ENCODE measurements at places on chromosomes 3 and 15. TPM values are rescaled to one million over a fixed set of nuclear protein-coding genes. Genes with fewer than 3 reads are reported as not detected.

The CHAC1 gene
- 1.8 TPM for total RNA-seq

The CLDN11 gene
- total RNA-seq, result 22.4 TPM

GRCh38 chr15:42932833-42933515 is 12.4 kb upstream of the TTBK2 start:
- no peak for DNase-seq

- DNase-seq, result no peak
Observed at GRCh38 chr3:45496555-45496954, 98.0 kb upstream of the LIMD1 start.

DNA sequence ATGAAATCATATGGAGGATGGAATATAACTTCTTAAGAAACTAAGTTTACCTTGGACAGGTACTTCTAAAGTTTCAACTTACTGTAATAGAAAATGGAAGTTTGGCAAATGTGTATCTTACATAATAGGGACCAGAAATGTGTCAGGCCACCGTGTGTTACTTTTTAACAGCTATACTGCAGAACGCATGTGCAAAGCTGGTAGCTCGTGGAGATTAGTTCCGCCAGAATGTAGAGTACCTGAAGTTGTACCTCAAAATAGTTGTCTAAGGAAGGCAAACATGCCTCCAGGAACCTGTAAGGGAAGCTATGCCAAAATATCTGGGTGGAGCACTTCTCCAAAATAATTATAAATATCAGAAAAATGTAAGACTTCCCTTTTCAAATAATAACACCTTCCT is 920.6 kb downstream of the ROBO1 start:
- DNase-seq, result no peak

The SMCO1 gene
- total RNA-seq, result not detected

- DNase-seq, result no peak
Observed at GRCh38 chr3:21682206-21682605, 68.8 kb downstream of the ZNF385D start.

The EPHB3 gene
- total RNA-seq, result 4.9 TPM

The TNIK gene
- 29.3 TPM for total RNA-seq

DNA sequence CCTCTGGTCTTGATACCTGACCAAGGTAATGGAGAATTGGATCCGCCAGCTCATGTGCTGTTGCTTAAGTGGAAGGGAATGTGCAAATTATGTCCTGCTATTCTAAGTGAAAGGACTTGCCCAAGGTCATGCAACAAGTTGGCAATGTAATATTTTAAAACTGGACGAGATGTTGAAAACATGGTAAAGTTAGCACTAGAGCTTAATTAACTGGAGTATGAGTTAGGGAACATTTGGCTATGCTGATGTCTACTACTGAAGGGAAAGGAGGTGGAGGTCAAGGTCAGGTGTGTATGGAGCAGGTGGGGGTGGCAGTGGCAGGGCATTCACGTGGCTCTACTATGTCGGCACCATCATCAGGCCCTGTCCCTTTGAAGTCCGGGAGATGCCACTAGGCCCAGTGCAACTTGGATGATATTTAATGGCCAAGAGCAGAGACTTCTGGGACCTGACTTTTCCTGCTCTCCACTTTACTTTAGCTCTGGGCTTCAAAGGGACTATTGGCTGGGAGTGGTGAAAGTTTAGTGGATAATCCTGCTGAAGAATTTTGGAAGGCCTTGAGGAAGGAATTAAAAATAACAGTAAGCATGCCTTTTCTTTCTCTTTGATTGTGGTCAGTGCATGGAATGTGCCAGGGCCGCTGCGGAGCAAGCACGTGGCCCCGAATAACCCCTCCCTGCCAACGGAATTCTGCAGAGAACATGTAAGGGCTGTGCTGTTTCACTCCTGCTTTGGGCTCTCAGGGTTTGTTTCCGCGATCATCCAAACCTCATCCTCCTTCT is 14.9 kb downstream of the SMAD3 start:
- peak; percentile 68 for DNase-seq

GRCh38 chr3:45479621-45480035 is 91.3 kb downstream of the LARS2 start:
- DNase-seq, result no peak

GRCh38 chr3:53185761-53186465 is 24.9 kb downstream of the PRKCD start:
- no peak for DNase-seq

DNA sequence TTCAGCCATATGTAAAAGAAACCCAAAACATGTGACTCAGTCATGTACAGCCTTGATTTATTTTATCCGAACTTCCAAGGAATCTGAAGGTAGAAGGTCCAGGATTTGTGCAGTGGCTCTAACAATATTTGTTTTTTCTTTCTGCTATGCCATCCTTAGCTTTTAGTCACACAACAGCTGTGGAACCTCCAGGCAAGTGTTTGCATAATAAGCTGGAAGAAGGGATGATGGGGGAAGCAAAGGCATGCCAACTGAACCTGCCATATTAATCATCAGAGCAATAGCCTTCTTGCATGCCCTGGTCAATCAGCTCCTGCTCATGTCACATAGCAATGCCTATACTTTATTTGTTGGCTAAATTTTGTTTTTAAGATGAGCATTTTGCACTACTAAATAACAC is 444.7 kb upstream of the ARPP21 start:
- DNase-seq, result no peak

DNA sequence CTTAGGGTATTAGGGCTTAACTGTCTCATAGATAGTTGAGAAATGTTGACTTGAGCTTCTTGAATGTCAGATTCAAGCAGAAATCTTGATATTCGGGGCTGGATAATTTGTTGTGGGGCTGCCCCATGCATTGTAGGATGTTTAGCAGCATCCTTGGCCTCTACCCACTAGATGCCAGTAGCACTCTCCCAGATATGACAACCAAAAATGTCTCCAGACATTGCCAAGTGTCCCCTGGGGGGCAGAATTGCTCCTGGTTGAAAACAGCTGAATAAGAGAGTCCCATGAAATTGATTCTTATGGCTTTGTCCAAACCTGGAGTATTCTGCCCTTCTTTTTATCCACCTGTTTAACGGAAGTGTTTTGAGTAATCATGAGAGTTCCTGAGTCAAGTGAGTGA is 15.9 kb upstream of the LCMT2 start:
- DNase-seq, result no peak

The CADM2 gene
- total RNA-seq, result 0.83 TPM

The ARIH2 gene
- 87.4 TPM for total RNA-seq

The ACP3 gene
- 19.9 TPM for total RNA-seq

DNA sequence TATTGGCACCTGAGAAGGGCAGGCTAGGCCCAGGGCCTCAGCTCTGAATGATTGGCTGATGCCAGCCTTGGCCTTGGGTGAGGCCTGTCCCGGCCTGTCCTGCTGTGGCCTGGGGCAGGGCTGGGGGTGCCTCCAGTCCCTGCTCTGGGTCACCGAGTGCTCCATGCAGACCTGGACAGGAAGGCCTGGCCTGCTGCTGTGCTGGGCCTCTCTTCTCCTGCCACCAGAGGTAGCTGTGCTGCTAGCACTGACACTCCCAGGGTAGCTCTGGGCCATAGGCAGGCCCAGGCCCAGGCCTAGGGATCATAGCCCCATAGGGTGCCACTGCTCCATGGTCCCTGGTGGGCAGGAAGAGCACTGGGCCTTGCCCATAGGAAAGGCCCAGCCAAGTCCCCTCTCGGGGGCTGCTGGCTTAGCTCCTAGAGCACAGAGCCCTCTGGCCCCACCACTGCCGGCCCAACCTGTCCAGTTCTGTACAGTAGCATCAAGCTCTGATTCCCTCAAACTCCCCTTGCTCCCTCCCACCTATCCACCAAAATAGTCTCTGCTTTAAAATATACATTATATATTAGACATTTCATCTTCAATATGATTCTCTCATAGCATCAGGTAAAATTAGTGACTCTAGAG is 18.2 kb downstream of the ABTB1 start:
- peak; percentile 62 for DNase-seq

The IL17RC gene
- 27.2 TPM for total RNA-seq

GRCh38 chr3:126571078-126571477 is 12.3 kb upstream of the C3orf22 start:
- DNase-seq, result no peak

DNA sequence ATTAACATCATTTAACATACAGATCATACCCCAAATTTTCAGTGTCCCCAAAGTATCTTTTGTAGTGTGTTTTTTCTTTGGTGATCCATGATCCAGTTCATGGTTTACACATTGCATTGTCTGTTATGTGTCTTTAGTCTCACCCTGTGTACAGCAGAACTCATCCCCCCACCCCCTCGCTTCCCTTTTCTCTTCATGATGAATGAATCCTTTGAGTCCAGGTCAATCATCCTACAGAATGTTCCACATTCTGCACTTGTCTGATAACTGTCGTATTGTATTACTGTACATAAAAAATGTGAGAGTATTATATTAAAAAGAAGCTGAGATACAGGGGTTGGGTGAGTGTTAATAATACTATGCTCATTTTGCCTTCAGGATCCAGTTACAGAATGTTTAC is 14.6 kb upstream of the NIT2 start:
- DNase-seq, result no peak

- DNase-seq, result no peak
Observed at GRCh38 chr3:139088462-139089324, 44.0 kb upstream of the PRR23C start.

GRCh38 chr15:90249203-90249863 is at the start of gene TTLL13:
Gene TTLL13, plus strand, starts transcription at chr15:90249556. Its CDS starts 1,075 bp downstream, at chr15:90250631.
- DNase-seq, result peak; percentile 98

DNA sequence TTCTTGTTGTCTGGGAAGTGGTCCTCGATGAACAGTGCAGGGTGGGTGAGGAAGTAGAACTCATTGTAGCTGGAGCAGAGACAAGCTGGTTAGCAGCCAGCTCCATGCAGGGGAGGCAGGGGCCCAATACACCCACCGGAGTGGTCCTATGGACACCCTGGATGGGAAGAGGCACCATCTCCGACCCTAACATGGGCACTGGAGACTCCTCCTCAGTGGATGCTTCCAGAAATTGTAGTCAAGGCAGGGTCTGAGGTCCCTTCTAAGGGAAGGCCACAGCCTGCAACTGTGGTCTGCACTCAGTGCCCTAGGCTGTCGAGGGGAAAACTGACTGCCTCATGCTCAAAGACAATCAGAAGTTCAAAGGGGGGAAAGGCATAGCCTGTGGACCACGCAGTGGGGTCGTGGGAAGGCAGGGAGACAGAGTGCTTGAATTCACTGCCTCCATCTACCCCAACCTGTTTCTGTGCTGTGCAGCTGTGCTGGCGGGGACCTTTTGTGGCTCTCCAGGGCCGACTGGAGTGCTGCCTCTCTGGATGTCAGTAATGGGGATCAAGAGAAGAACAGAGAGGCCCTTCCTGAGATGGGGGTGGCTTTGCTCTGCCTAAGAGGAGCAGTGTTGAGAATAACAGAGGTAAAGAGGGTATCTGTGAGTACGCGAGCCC is 41.9 kb downstream of the KY start:
- no peak for DNase-seq
